Chondrocyte (in vitro differentiated cells): ENCODE measurements at places on chromosomes 11 and 22.

DNA sequence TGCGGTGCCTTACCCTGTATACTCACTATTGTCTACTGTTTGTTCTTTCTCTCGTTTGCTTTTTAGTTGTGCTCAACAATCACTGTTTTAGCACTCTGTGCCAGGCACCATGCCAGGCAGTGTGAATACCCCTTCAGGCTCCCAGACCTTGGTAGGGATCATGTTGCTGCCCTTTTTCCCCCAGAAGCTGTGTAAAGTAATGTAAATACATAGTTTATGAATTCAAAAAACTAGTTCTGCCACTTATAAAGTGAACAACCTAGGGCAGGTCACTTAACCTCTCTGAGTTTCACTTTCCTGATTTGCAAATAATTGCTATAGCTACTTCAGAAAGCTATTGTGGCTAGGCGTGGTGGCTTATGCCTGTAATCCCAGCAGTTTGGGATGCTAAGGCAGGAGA lies 81.0 kb upstream of the CTSC start:
- peaks cover 7% of the 10 kb centered on the region for H3K4me1 ChIP-seq
- H3K27me3 ChIP-seq, result no peaks in the 10 kb centered on the region
- no peaks in the 10 kb centered on the region for H3K36me3 ChIP-seq
- DNase-seq, result no peak

- H3K27me3 ChIP-seq, result no peaks in the 10 kb centered on the region
- no peaks in the 10 kb centered on the region for H3K4me1 ChIP-seq
- H3K4me3 ChIP-seq, result no peak overlapping the region
- no peak overlapping the region for H3K27ac ChIP-seq
These were observed 12.8 kb downstream of the ATM start for GRCh38 chr11:108235633-108236032.

GRCh38 chr11:103680826-103681225 lies 355.6 kb upstream of the DDI1 start:
- DNase-seq, result no peak
- H3K4me3 ChIP-seq, result no peak overlapping the region
- H3K27ac ChIP-seq, result no peak overlapping the region

DNA sequence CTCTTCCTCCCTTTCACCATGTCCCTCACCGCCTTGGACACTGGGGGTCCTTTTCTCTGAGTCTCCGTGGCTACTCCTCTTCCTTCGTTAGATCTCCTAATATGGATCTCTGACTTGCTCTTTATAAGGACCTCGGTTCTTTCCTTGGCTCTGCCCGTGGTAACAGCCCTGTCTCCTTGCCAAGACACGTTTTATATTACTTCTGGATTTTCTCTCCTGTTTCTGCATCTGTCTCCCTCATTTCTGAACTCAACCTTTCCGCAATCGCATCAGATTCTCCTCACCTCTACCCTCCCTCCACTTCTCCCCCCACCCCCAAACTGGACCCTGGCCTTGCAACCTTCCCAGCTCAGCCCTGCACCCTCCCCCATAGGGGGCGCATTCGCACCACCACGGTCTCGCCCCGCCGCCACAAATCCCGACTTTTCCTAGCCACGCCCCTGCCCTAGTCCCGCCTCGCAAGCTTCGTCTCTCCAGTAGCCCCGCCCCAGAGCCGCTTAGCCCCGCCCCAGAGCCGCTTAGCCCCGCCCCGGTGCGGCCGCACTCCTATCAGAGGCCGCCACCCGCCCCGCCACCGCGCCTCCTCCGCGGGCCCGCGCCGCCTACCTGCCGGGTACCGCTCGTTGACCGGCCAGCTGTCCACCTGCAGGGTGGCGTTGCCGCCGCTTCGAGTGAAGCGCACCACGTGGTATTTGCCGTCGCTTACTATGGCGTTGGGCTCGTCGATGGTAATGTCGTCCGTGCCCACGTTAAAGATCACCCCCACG lies 39.0 kb downstream of the SLC22A12 start:
- peaks cover 26% of the 10 kb centered on the region for H3K27me3 ChIP-seq
- no peak for DNase-seq
- H3K4me1 ChIP-seq, result no peaks in the 10 kb centered on the region
- no peak overlapping the region for H3K27ac ChIP-seq
- no peak overlapping the region for H3K4me3 ChIP-seq
- H3K36me3 ChIP-seq, result peaks cover 3% of the 10 kb centered on the region

- H3K4me1 ChIP-seq, result peaks cover 4% of the 10 kb centered on the region
- peaks cover 3% of the 10 kb centered on the region for H3K36me3 ChIP-seq
- no peak overlapping the region for H3K4me3 ChIP-seq
- no peak overlapping the region for H3K27ac ChIP-seq
These were observed 25.3 kb upstream of the NOX4 start for GRCh38 chr11:89516496-89516895.

- DNase-seq, result no peak
- no peak overlapping the region for H3K4me3 ChIP-seq
- H3K27ac ChIP-seq, result peak overlapping the region; percentile 92
- H3K36me3 ChIP-seq, result peaks cover 2% of the 10 kb centered on the region
These were observed 76.0 kb downstream of the ST3GAL4 start for GRCh38 chr11:126431401-126432064.

DNA sequence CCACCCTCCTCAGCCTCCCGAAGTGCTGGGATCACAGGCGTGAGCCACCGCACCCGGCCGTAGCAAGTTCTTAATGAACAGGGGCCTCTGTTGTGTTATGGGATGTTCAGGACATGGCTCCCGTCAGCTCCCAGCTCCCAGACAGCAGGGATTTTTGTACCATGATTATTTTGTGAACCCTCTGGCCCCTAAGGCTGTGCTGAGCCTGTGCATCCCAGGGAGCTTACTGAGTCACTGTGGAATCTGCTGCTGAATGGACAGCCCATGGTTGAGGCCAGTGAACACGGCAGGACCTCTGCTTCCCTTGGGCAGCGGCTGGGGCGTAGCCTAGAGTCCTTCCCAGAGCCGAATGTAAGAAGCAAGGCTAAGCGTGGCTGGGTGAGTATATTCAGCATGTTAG lies 245.2 kb downstream of the NTM start:
- H3K4me1 ChIP-seq, result no peaks in the 10 kb centered on the region
- H3K36me3 ChIP-seq, result no peaks in the 10 kb centered on the region
- peaks cover 8% of the 10 kb centered on the region for H3K27me3 ChIP-seq
- DNase-seq, result no peak
- H3K4me3 ChIP-seq, result no peak overlapping the region

DNA sequence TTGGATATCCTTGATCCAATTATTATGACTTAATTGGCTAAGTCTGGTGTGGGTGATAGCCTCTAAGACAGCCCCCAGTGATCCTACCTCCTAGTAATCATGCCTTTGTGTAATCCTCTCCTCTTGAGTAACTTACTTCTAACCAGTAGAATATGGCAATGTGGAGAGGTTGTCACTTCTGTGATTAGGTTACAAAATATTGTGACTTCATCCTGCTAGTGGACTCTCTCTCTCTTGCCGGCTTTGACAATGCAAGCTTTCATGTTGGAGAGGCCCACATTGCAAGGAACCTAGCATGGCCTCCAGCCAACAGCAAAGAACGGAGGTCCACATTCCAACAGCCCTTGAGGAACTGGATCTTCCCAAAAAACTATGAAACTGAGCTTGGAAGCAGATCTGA lies 19.5 kb downstream of the YPEL4 start:
- peaks cover 13% of the 10 kb centered on the region for H3K27me3 ChIP-seq
- no peaks in the 10 kb centered on the region for H3K36me3 ChIP-seq
- H3K4me3 ChIP-seq, result no peak overlapping the region
- no peak for DNase-seq
- no peak overlapping the region for H3K27ac ChIP-seq
- no peaks in the 10 kb centered on the region for H3K4me1 ChIP-seq

DNA sequence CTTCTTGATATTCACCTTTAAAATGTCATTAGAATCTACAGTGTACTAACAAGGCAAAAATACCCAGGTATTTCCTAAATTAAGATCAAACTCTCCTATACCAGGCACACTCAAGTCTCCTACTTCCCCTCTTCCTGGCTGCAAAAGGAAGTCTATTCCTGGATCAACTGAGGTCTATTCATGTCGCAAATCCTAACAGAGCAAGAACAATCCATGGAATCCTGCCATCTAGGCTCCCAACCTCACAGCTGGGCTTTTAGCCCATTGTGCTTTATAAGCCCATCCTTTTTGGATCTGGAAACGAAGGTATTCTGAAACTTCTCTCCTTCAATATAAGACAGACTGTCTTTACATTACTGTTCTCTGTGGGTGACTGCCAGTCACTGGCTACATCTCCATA lies 161.8 kb downstream of the SOX6 start:
- H3K4me1 ChIP-seq, result peaks cover 53% of the 10 kb centered on the region
- H3K27me3 ChIP-seq, result no peaks in the 10 kb centered on the region
- DNase-seq, result no peak
- peak overlapping the region; percentile 84 for H3K27ac ChIP-seq
- no peak overlapping the region for H3K4me3 ChIP-seq

DNA sequence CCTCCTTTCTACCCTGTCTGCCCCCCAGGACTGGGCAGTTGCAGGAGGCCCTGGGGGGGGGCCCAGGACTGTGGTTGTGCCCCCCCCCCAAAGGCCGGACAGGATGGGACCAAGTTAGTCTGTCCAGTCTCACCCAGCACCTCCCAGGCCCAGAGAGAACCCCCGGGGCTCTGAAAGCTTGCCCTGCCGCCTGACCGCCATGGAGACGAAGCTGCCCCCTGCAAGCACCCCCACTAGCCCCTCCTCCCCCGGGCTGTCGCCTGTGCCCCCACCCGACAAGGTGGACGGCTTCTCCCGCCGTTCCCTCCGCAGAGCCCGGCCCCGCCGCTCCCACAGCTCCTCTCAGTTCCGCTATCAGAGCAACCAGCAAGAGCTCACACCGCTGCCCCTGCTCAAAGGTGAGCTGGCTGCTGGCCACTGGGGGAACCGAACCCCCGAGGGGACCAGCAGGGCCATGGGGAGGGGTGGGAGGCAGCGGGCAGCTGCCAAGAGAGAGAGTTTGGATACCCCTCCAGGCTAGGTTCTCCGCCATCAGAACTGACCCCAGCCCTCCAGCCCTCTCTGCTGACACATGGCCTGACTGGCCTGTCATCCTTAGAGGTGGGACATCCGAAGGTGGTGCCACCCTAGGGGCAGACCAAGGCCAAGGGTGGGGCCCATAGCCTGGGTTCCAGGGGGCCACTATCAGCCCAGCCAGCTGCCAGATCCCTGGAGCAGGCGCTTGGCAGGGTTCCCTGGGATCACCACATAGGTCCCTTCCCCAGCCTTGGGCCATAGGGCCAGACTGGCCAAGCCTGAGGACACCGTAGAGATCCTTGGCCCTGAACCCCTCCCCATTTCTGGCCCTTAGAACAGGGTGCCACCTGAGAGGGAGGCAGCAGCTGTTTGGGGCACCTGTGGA lies 1.3 kb downstream of the PPP2R5B start:
- no peaks in the 10 kb centered on the region for H3K27me3 ChIP-seq
- DNase-seq, result no peak
- peaks cover 27% of the 10 kb centered on the region for H3K4me1 ChIP-seq
- H3K27ac ChIP-seq, result no peak overlapping the region
- peak overlapping the region; percentile 94 for H3K4me3 ChIP-seq

- H3K27ac ChIP-seq, result peak overlapping the region; percentile 95
- peaks cover 49% of the 10 kb centered on the region for H3K4me1 ChIP-seq
- peak overlapping the region; percentile 20 for H3K4me3 ChIP-seq
These were observed 4.0 kb upstream of the HMOX1 start for GRCh38 chr22:35376728-35377472.

DNA sequence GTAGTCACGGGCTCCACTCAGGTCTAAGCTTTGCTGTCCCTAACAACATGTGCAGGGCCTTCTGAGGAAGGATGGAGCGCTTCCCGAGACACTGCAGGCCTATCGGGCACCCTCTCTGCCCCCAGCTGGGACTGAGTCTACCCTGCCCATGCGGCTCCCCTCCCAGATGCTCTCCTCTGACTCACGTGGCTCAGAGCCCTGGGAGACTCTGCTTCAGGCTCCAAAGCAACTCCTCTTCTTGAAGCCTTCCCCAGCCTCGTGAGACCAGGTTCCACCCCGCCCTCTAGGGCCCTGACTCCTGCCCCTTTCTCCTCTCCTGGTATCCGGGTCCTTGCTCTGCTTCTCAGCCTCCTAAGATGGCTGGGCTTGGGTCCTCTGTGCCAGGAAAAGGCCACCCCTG lies 28.4 kb upstream of the ARFGAP3 start:
- peaks cover 4% of the 10 kb centered on the region for H3K4me1 ChIP-seq
- H3K4me3 ChIP-seq, result no peak overlapping the region
- H3K27ac ChIP-seq, result no peak overlapping the region
- peaks cover 30% of the 10 kb centered on the region for H3K36me3 ChIP-seq
